Fibroblast of mammary gland (primary cell): ENCODE measurements at places on chromosomes 4 and X.

DNA sequence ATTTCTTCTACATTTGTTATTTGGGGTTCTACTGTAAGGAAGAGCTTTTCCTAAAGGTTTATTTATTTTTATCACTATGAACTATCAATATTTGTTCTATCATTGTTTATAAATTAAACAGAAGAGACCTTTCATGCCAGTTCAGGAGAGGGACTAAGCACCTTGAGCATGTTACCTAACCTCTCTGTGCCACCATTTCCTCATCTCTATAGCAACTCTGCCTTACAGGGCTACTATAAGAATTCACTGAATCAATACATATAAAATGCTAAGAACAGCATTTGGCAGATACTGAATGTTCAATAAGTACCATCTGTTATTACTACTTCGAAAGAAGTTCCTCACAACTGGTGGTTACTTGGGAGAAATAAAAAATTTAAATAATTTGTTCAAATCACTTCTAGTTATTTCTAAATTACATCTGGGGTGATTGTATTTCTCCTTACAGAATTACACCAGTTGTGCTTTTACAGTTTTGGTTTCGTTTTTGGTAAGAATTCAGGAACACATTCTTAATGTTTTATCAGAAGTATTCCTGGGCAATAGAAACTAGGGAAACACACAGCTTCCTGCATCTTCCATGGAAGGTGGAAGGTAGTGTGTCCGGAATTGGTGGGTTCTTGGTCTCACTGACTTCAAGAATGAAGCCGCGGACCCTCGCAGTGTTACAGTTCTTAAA is 32.9 kb downstream of the EREG start:
- no peak for DNase-seq

DNA sequence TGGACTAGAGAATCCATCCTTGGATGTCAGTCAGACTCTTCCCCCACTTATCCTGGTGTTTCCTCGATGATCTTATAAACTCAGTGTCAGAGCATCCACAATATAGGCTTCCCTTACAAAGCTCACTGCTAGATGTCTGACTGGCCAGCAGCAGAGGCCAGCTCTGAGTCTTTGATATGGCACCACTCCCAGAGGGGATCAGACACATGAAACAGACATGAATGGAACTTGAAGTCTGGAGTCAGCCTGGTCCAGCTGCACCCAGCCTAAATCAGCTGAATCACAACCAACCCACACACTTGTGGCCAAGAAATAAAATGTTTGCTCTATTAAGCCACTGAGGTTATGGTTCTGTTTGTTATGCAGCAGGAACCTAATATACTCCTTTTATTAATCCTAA is 129.6 kb upstream of the MED14 start:
- DNase-seq, result peak; percentile 77

DNA sequence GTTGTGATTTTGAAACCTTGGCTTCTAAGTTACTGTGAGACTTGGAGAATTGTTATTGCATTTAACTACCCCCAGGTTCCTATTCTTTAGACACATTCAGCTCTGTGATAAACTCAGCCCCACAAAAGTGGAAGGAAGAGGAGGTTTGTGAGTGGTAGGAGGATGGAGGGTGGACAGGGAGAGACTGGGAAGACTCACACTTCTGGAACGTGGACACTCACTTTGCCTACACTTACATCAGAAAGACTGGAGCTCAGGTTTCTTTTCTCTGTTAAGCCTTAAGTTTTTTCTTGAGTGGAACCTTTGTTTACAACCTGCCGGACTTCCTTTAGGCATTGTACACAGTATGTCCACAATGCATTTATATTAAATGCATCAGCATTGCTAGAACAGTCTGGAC is 99.0 kb downstream of the AREG start:
- peak; percentile 75 for DNase-seq

GRCh38 chr4:53763813-53764597 is 172.7 kb upstream of the LNX1 start:
- peak; percentile 71 for DNase-seq

DNA sequence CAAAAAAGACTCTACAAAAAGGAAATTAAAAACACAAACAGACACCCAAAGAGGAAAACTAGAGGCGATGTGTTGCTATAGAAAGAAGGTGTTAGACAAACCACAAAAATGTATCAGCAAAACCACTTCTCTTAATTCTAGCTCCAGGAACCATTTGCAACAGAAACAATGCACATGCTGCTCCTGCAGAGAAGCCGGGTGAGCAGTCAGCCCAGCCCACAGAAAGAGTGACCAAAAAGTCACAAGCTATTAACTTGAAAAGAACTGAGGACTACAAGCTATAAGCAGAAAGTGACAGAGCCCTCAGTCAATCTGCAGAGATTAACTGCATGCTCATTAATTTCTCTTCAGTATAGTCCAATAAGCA is 96.2 kb upstream of the KLHL13 start:
- no peak for DNase-seq
